ENCODE measurements at places on chromosomes 4 and X. TPM values are rescaled to one million over a fixed set of nuclear protein-coding genes. Genes with fewer than 3 reads are reported as not detected.

GRCh38 chr4:87811977-87812376 lies 12.6 kb downstream of the IBSP start:
- no peak for DNase-seq
- H3K4me3 ChIP-seq = no peak overlapping the region
- H3K27ac ChIP-seq = no peak overlapping the region
- H3K4me1 ChIP-seq = no peaks in the 10 kb centered on the region

GRCh38 chrX:629230-630006 lies 1.2 kb upstream of the SHOX start:
- no peak for DNase-seq
- peaks cover 23% of the 10 kb centered on the region for H3K4me1 ChIP-seq
- H3K27me3 ChIP-seq = peaks cover 53% of the 10 kb centered on the region
- H3K27ac ChIP-seq = no peak overlapping the region

DNA sequence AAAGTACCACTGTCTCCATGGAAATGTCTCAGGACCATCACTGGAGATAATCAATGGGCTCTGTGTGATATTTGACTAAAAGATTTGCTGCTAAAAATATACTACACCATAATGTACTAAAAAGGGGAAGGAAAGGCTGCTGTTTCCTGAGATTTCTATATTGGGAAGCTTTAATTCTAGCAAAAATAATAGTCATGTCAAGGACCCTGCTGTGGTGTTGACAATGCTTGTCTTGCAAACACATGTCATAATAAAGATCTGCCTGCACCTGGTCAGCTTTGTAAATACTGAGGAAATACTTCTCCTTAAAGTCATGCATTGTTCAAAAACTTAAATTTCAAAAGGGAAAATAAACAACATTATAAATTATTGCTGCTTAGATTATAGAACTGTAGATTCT lies 417.9 kb downstream of the GPM6A start:
- H3K27me3 ChIP-seq = no peaks in the 10 kb centered on the region
- H3K27ac ChIP-seq = no peak overlapping the region
- no peaks in the 10 kb centered on the region for H3K36me3 ChIP-seq
- no peak for DNase-seq
- H3K4me3 ChIP-seq = no peak overlapping the region

CHIC2 gene
- 49.5 TPM for total RNA-seq
